ENCODE measurements at places on chromosomes 1 and 21.
A peak's percentile ranks its signal among the peaks of the same experiment; 100 is the strongest.

GRCh38 chr1:6861075-6861724, 75.9 kb downstream of the CAMTA1 start:
- DNase-seq: no peak

- DNase-seq: no peak
Observed at GRCh38 chr1:34262023-34262853, 85.5 kb downstream of the C1orf94 start.

- no peak for DNase-seq
Observed at GRCh38 chr1:221794079-221794670, 52.3 kb upstream of the DUSP10 start.

- DNase-seq: peak; percentile 42
Observed at GRCh38 chr1:203593723-203594122, 32.9 kb upstream of the ATP2B4 start.

GRCh38 chr1:225818229-225818628, 8.3 kb downstream of the EPHX1 start:
- no peak for DNase-seq

DNA sequence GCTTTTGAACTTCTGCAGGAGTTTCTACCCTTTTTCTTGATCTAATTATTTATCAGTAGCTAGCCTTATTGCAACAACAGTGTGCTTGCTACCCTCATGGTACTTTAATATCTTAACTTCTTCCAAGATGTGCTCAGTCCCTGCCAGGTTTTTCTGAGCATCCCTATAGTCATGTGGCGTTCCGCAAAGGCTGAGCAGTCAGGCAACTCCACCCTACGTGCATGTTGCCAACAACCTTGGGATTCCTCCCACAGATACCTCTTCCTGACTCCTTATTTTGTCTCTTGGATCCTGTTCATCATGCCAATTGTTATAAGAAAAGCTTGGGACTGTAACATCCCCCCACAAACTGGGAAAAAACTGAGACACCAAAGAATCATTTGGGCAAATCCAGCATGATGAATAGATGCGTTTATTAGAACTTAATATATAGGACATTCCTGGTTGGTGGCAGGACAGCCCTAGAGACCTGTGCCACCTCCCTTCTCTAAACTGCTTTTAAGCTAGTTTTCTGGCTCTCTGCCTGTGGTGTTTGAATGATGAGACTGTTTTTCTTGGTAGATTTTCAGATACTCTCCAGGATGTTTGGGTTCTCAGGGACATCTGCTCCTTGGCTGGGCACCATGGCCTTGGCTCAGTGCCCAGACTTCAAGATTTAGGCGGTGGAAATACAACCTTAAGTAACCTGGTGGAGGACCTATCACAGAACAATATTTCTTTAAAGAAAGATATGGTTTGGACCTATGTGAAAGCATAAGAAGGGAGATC, 27.1 kb upstream of the KCTD3 start:
- DNase-seq: no peak

DNA sequence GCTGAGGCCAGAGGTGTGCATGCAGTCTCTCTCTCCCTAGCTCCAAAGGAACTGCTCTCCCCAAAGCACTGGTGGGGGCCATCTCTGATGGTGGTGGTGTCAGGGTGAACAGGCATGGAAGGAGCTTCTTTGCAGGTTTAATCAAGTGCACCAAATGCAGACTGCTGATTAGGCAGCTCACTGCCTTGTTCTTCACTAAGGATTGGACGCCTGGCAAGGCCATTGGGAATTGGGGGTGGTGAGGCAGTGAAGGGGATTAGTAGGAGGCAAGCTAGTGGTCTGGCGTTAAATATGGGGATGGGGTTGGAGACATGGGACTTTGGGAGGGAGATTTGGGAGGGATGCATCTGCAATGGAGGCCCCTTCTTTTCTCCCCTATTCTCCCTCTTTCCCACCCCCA, 1.5 kb downstream of the CACNA1E start:
- no peak for DNase-seq

All from stimulated activated CD8-positive, alpha-beta memory T cell treated with anti-CD3 and anti-CD28 coated beads, Interleukin-15, amount 100 ng/mL, for 1 hour (primary cell).